ENCODE measurements at places on chromosomes 1 and 21. TPM values are rescaled to one million over a fixed set of nuclear protein-coding genes. Genes with fewer than 3 reads are reported as not detected.

Gene GCLM
- total RNA-seq, result 24.6 TPM

Gene IL24
- total RNA-seq, result 2.0 TPM

Gene TNFRSF4
- total RNA-seq, result 180 TPM

Gene LY9
- 16.4 TPM for total RNA-seq

Gene GUCA2B
- total RNA-seq, result not detected

Gene FAM43B
- total RNA-seq, result not detected

Gene DCDC2B
- 0.11 TPM for total RNA-seq

Gene CELF3
- total RNA-seq, result not detected
